ENCODE measurements at places on chromosomes 12 and 14.

DNA sequence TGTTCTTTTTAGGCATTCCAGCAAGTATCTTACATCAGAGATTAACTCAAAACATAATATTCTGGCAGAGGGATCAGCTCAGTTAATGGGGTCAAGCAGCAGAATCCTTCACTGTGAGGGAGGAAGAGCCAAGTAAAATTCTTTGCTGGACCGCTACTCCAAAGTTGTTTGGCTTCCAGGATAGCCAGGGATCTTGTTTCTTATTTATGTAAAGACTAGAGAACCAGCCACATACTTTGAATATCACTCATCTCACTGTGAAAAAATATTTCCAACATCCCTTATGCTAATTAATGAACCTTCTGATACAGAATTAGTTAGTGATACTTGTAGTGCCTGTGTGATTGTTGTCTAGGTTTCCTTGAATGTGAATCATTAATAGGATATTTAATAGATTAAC is 94.2 kb downstream of the PLEKHA5 start:
- peak; percentile 84 for DNase-seq

DNA sequence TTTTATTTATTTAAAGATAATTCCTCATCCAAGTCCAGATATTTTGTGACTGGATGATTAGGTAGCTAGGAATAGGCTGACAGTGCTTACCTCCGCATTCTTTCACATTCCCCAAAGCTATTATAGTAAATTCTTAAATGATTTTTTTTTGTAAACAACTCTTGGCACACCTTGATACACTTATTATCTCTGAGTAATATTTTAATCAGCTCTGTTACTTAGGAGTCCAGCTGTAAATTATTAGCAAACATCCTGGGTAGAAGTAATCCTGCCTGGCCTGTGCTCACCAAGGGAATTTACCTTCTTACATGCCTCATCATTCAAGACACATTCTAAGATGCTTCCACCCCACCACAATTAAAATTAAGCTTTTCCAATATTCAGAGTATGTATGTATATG is 186.1 kb downstream of the SLC2A13 start:
- DNase-seq, result no peak

DNA sequence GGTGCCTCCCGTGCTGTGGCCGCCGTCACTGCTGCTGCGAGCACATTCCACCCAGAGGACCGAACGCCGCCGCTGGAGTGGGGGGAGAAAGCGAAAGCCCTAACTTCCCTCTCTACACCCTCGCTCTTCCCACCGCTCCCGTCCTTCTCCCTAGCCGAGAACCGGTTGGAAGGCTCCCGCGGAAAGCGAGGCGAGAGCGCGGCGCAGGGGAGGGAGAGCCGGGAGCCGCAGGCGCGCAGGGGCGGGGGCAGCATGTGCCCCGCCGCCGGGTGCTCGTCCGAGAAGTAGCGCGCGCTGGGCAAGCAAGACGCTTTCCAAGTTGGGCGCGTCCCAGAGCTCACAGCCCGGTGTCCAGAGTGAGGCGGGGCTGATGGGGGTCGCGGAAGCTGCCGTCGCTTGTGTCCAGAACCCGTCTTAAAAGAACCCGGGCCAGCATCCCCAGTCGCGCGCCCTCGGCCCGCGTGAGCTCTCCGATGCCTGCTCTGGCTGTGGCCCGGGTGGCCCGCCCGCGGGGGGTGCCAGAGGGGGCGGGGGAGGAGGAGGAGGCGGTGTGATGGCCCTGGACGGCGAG is at the start of gene TRHDE:
Gene TRHDE (plus strand): TSS at position 280 of the 571 bp plus-strand sequence. CDS start 274 bp downstream, at position 554.
- DNase-seq, result peak; percentile 80

- DNase-seq, result peak; percentile 69
Observed at GRCh38 chr14:103483600-103483999, 39.0 kb downstream of the CKB start.

DNA sequence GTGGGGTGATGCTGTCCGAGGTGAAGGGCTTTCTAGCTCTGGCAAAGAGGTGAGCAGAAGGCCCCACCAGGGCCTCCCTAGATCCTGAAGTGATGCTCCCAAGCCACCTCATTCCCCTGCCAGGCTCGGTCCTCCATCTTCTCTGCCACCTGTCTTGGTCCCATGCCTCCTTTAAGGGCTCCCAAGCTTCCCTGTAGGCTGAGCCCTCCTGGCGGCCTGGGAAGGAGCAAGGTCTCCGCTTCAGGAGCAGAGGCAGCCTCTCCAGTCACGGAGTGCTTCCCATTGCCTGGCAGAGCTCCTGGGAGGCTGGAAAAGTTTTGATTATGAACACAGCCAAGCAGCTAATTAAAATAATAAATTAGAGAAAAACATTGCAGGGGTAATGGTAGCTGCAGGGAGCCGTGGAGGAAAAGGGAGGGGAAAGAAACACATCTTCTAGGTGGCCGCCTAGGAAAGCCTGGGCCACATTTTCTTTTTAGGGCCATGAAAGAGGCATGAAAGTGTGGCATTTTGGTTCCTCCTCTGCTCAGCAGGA is 160.0 kb upstream of the PRMT8 start:
- no peak for DNase-seq

GRCh38 chr12:95600567-95600966 is 49.3 kb upstream of the USP44 start:
- no peak for DNase-seq

- no peak for DNase-seq
Observed at GRCh38 chr14:103887170-103887501, 39.8 kb upstream of the PPP1R13B start.

GRCh38 chr12:71439362-71439612 is 311 bp upstream of the LGR5 start:
- no peak for DNase-seq

GRCh38 chr12:71216725-71217579 is 59.2 kb upstream of the TSPAN8 start:
- peak; percentile 11 for DNase-seq

GRCh38 chr14:24310646-24311604 is at the start of gene LTB4R:
Gene LTB4R (plus strand): TSS chr14:24311502. CDS start chr14:24315652, 4,150 bp downstream.
- DNase-seq, result peak; percentile 79

DNA sequence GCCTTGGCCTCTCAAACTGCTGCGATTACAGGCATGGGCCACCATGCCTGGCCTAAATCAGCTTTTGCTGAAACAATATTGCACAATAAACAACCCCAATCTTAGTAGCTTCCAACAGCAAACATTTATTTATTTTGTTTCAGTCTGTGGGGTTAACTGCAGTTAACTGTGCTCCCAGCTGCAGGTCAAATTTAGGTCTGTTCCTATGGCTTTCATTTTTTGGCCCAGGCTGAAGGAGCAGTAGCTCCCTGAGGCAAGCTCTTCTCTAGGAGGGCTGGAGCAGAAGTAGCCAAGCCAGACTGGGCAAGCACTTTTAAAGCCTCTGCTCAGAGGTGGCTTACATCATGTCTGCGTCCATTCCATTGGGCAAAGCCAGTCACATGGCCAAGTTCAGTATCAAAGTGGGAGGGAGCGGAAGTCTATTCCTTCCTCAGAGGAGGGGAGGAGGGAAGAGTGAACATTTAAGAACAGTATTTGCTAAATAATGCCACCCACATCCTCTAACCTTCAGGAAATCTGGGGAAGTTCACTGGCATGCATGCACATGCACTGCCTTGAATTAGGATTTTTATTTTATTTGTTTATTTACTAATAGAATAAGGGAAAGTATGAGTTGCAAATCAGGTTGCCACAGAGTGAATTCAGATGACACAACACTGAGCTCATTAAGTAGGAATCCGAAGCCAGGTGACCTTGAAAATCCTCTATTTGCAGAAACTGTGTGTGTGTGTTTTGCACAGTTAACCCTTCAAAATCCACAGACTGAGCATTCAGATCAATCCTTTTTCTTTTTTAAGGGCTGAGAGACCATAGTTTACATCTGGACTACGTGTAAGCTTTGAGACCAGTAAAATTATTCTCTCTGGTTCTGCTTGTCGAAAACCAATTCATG is 122.0 kb upstream of the SEL1L start:
- no peak for DNase-seq

DNA sequence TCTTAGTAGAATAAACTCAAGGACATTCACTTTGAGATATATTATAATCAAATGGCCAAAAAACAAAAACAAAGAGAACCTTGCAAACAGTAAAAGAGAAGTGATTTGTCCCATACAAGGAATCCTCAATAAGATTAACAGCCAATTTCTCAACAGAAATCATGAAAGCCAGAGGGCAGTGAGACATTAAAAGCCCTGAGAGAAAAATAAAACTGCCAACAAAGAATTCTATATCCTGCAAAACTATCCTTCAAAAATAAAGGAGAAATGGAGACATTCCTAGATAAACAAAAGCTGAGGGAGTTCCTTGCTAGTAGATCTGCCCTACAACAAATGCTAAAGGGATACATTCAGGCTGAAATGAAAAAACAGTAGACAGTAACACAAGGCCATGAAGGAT is 78.1 kb downstream of the CMKLR1 start:
- DNase-seq, result no peak

DNA sequence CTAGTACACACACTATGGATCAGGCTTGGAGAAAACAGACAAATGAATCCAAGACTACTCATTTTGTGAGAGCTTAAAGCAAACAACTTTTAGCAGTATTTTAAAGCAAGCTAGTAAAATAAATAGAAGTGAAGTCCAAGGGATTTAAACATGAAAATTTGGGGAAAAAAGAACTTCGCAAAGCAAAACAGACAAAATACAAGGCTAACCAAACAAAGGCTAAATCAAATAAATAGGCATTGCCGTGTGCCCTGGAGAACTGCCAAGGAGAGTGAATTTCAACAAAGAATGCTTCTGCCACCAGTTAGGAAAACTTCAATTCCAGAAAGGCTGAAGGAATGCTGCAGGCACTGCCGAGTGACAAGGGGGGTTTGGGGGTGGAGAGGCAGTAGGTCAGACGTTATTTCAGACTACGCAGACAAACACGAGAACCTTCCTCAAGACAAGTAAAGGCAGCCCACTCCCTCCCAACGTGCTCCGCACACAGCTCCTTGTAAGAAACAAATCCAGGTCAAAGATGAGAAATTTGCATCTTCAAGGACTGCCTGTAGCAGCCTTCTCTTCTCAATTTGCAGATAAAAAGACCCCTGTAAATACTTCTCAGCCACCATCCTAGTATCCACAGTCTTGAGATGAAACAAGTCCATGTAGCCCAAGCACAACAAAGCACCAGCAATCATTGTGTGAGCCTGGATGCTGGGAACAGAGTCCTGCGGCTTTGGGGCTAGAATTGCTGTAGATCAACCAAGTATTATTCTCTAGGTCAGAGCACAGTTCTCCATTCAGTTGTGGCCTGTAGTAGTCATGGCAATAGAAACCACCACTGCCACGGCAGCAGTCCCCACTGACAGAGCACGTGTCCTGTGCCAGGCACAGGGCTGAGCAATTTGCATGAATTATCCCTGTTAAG is 43.3 kb downstream of the EFCAB11 start:
- peak; percentile 88 for DNase-seq

DNA sequence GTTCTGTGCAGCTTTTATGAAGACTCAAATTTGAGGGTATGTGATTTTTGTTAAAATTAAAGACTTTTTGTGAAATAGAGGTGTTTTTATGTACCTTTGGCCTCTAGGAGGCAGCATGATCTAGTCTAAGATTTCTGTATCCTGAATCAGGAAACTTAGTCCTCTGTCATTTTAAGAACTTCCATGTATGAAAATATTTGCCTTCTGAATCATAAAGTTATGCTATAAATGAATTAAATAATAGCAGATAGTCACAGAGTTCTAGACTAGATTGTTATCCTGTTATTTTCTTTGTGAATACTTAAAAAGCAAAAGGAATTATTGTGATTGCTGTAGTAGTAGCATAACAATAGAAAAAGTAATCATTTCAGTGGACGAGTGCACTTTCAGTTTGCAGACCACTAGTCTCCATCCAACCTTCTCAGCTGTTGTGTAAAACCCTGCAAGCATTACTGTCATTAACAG is 56.3 kb downstream of the FGD4 start:
- DNase-seq, result peak; percentile 83

GRCh38 chr12:13090054-13090453 is 13.4 kb downstream of the GSG1 start:
- no peak for DNase-seq

GRCh38 chr12:91718326-91718725 is 427.3 kb downstream of the BTG1 start:
- no peak for DNase-seq

DNA sequence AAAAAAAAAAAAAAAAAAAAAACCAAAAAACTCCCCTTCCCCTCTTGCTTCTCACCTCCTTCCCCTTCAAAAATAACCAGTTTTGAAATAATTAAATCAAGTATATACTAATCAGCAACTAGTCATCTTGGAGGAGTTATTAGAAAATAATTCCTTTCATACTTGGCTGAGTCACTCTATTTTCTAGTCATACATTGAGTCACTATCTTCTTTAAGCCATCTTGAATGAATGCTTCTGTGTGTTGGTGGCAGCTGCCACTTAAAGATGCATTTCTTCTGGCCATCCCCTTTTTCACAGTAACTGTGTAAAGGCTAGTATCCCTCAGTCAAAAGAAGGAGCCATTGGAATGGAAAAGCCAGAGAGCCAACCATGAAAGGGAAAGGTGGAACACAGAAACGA is 84.2 kb upstream of the TMEM263 start:
- peak; percentile 73 for DNase-seq

DNA sequence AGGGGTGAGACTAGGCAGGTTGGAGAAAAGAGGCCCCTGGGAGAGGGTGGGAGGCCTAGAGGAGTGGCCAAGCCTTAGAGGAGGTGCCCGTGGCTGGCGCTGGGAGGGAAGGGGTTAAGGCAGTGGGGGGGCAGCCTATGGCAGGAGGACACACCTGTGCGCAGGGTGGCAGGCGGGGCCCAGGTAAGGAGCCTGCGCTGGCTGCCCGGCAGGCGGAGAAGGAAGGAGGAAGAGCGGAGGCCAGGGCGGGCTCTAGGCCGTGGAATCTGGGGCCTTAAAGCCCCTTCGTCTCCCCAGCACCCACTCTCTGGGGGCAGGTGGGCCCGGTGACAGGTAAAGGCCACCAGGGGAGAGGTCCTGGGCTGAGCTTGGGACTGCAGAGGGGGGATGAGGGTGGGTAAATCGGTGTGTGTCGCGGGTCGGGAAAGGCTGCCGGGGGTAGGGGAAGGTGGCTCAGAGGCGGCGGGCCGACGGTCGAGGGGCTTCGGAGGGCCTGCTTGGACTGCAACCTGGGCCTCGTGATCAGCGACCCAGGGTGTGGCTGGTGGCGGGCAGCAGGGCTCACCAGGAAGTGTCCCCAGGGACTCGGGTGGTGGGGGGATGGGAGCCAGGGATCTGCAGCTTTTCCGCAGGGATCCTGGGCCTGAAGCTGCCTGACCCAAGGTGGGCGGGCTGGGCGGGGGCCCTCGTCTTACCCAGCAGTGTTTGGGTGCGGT is 7.3 kb downstream of the PHB2 start:
- no peak for DNase-seq

GRCh38 chr12:99495799-99496198 is 151.8 kb upstream of the GARIN6 start:
- DNase-seq, result no peak

- DNase-seq, result peak; percentile 94
Observed at GRCh38 chr14:92726135-92726932, 22.1 kb downstream of the LGMN start.

GRCh38 chr14:64737391-64738280 is 33.4 kb downstream of the PLEKHG3 start:
- no peak for DNase-seq

GRCh38 chr12:27810756-27811155 is 30.7 kb upstream of the MANSC4 start:
- DNase-seq, result no peak
